Aorta (tissue), 5 donors: ENCODE measurements at places on chromosomes 3 and 15. TPM values are rescaled to one million over a fixed set of nuclear protein-coding genes. Genes with fewer than 3 reads are reported as not detected.

GRCh38 chr15:87910301-87910700 lies 346.2 kb downstream of the NTRK3 start:
- H3K4me1 ChIP-seq = no peaks in the 10 kb centered on the region
- H3K27ac ChIP-seq = no peak overlapping the region
- H3K4me3 ChIP-seq = no peak overlapping the region
- DNase-seq = no peak

The PPP2R3A gene
- total RNA-seq = 15.6 TPM

GRCh38 chr3:15064299-15064834 lies 748 bp downstream of the MRPS25 start:
- no peak for DNase-seq
- H3K4me1 ChIP-seq = no peaks in the 10 kb centered on the region
- no peaks in the 10 kb centered on the region for H3K27me3 ChIP-seq
- H3K4me3 ChIP-seq = peak overlapping the region; percentile 62
- no peak overlapping the region for H3K27ac ChIP-seq

GRCh38 chr3:30676424-30677346 lies 70.3 kb downstream of the TGFBR2 start:
- peaks cover 12% of the 10 kb centered on the region for H3K36me3 ChIP-seq
- no peak for DNase-seq
- H3K27me3 ChIP-seq = no peaks in the 10 kb centered on the region
- no peak overlapping the region for H3K27ac ChIP-seq

The MCF2L2 gene
- 0.75 TPM for total RNA-seq

The SEC22C gene
- 46.6 TPM for total RNA-seq

The BTLA gene
- 0.99 TPM for total RNA-seq

DNA sequence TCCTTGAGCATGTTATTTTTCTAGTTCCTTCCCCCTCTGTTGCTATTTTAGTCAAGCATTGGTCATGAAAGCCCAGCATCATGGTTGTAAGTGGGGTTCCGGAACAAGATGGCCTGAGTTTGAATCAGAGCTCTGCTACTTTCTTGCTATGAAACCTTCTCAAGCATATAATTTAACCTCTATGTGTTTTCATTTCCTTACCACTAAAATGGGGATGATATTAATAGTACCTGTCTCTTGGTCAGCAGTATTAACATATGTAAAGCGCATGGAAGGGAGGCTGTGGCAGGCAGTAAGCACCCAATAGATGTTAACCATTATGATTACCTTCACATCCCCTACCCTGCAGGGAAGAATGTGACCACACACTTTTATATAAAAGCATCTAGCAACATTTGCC lies 14.3 kb upstream of the SPRED1 start:
- H3K4me3 ChIP-seq = no peak overlapping the region
- no peaks in the 10 kb centered on the region for H3K4me1 ChIP-seq
- H3K27ac ChIP-seq = no peak overlapping the region
